ENCODE measurements at places on chromosomes 5 and 9. TPM values are rescaled to one million over a fixed set of nuclear protein-coding genes. Genes with fewer than 3 reads are reported as not detected.
A peak's percentile ranks its signal among the peaks of the same experiment; 100 is the strongest.

Gene PCDHGA2
- 0.46 TPM for polyA plus RNA-seq

Gene OR1L4
- polyA plus RNA-seq: 0.05 TPM

Gene GBGT1
- polyA plus RNA-seq: 5.3 TPM

Gene FAM193B
- 527 TPM for polyA plus RNA-seq

Gene TAF11L12
- 0.09 TPM for polyA plus RNA-seq

- no peak for DNase-seq
These were observed 367.7 kb upstream of the SLC30A5 start for GRCh38 chr5:68725905-68726683.

GRCh38 chr9:131961496-131961880 lies 118.2 kb downstream of the MED27 start:
- no peak for DNase-seq

DNA sequence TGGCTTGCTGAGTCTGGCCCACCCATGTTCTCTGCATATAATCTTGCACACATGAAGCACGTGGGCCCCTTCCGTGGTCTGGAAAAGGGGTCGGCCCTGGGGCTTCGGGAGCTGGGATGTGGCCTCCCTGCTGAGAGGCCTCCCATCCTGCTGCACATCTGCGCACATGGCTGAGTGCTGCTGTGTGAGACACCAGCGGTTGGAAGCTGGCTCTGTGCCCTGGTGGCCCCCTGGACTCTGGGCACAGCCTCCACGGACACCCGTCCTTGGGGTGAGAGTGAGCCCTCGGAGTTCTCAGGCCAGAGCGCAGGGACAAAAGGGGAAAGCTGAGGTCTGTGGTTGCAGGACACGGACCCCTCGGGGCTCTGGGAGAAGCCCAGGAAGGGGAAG lies 115.8 kb downstream of the RXRA start:
- DNase-seq: no peak

- DNase-seq: no peak
These were observed 410.3 kb downstream of the DTWD2 start for GRCh38 chr5:118578093-118578492.

DNA sequence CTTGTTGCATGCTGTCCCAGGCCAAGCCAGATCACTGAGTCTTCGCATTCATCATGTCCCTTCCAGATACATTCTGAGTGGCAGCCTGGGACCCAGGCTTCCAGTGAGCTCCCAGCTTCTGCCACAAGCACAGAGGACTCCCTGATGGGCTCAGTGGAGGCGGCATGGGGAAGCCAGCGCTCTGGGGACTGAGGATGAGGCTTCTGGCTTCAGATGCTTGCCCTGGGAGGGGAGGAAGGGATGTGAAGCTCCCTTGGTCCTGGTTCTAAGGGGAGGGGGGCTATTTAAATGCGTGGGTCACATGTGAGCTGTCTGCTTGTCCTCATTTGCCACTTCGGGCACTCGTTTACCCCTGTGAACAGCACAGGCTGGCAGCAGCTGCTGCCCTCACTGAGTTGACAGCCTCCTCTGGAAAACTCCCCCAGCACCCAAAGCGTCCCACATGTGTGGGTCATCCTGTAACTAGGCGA lies 174.0 kb downstream of the NR3C1 start:
- DNase-seq: peak; percentile 58

- DNase-seq: no peak
These were observed 70.4 kb upstream of the IFNE start for GRCh38 chr9:21552244-21553170.

DNA sequence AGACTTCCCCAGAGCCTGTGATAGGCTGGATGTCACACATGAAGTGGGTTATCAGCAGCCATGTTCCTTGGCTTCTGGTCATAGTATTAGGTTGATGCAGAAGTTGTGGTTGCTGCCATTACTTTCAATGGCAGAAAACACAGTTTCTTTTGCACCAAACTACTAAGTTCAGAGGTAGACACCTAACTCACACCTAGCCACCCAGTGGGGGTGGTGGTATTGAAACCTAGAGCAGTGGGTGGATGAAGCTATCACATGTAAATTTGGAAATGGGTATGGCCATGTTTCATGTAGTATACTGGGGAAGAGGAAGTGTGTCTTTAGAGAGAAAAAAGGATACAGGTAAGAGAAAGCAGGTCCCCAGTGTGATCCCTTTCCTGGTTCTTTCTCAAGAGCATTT lies 347.9 kb upstream of the SEMA6A start:
- no peak for DNase-seq

DNA sequence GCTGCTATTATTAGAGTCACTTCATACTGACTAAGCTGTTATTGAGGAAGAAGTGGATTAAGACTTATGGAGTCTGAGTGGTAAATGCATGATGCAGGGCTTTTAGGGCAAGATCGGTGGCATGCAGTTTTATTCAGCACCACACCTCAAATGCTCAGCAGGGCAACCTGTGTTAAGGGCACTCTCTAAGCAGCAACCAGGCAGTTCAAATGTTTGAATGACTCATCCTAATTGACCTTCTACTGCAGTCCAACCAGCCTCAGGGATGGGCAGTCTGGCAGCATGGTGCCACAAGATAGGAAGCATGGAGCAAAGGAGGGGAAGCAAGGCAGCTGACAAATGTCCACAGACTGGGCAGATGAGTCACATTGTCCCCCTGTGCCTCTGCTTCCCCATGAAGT lies 80.2 kb upstream of the MIER3 start:
- no peak for DNase-seq

DNA sequence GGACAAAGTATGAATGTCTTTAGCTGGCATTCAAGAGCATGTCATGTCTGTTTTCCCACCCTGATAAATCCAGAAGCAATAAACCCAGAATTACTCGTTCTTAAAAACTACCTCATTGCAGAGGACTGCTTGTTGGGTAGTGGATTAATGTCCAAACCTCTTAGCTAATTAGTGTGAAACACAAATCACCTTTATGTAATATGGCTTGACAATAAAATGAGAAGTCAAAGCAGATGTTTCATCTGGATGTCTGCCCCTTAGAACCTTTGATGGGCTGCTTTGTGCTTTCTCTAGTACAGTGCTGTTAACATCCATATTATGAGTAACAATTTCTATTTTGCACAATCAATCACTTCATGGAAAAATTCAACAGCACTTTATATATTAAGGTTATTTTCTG lies 149.1 kb upstream of the TUT7 start:
- DNase-seq: no peak

GRCh38 chr9:720239-720881 lies 121.1 kb upstream of the DMRT1 start:
- DNase-seq: no peak

GRCh38 chr9:134895908-134896833 lies 15.6 kb downstream of the FCN2 start:
- no peak for DNase-seq

DNA sequence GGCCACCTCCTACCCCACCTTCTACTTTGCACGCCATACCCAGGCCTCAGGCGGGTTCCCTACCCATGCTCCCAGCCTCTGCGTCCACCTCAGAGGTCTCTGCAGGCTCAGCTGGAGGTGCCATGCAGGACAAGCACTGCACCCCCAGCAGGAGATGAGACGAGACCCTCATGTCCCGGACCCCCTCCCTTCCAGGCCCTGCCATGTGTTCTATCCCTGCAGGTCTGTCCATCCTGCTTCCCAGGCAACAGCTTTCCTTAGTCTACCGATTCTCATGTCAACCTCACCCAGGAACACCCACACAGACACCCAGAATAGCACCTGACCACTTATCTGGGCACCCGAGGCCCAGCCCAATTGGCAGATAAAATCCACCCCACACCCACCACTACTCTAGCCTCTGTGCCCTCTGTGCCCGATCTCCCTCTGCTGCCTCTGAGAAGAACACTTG lies 52.1 kb downstream of the SEMA4D start:
- no peak for DNase-seq

DNA sequence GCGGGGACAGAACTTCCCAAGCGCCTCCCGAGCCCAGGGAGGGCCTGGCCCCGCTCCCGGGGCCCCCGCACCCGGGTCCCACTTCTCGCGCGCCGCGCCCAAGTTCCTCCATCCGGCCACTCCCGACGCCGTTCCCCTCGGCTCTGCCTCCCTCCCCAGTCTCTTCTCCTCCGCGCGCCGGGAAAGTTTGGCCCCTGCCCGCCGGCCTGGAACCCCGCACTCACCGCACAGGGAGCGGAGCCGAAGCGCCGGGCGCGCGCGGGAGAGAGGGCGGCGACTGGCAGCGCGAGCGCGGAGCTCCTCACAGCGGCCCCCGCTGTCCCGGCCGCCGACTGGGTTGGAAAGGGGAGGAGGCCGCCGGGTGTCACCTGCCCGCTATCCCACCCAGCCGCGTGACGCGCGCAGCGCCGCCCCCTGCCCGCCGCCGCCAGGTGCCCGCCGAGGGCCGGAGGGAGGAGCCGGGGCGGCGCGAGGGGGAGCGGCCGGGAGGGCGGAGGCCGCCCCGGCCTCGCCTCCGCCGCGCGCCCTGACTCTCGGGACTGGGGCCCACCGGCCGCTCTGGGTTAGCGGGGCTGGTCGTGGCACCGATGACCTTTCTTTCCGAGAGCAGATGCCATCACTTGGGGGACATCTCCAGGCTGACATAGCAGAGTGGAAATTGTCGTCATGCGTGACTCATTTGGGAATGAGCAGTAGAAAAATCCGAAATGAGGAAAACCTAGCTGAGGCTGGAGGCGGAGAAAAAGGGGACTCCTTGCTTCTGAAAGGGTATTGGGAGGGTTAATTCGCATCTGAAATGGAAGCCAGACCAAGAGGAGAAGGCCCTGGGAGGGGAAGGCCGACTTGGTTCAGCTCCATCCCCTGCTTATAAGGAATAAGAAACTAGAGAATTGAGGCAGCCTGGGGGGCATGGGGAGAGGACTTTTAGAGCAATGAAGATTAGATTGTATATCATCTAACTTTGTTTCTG lies at the start of gene ELOVL7:
TSS of gene ELOVL7 (minus strand) at position 334 of the 970 bp plus-strand sequence. CDS start 56,872 bp downstream, outside the sequence.
- peak; percentile 17 for DNase-seq
